ENCODE measurements at places on chromosomes 16 and 17.

DNA sequence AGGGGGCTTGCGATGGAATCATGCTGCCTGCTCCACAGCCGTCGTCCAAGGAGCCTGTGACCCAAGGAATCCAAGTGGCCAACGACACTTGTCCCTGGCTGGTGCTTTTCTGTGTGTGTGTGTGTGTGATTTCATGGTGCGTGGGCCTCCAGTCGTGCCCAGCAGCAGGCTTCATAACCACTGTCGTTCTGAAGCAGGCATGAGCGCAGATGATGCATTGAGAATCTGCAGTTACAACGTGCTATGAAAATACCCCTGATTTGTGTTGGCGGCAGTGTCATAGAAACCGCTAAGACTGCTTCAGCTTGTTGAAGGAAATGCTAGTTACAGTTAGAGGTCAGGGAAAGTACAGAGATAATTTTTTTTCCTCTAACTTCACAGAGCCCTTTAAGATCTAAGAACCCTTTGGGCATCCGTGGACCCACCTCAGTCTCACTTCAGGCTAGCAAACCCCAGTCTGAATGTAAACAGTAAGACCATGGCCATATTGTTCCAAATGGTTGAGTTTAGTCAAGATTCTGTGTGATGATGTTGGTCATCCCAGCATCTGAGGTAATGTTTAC is 15.6 kb downstream of the C16orf90 start:
- DNase-seq: no peak

DNA sequence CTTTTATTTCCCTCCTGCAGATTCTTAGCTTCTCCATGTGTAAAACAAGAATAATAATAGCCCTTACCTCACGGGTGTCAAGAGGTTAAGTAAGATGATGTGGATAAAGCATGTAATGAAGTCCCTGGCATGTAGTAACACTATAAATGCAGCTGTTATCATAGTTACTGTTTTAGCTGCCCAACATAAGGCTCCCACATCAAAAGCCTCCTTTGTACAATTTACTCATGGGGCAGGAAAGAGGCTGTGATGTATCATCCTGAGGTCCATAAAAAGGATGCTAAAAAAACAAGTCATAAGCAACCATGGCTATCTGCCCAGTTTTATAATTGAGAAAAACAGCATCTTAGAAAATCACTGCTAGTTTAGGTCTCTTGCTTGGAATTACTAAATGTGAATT is 339.7 kb downstream of the CA10 start:
- DNase-seq: no peak

DNA sequence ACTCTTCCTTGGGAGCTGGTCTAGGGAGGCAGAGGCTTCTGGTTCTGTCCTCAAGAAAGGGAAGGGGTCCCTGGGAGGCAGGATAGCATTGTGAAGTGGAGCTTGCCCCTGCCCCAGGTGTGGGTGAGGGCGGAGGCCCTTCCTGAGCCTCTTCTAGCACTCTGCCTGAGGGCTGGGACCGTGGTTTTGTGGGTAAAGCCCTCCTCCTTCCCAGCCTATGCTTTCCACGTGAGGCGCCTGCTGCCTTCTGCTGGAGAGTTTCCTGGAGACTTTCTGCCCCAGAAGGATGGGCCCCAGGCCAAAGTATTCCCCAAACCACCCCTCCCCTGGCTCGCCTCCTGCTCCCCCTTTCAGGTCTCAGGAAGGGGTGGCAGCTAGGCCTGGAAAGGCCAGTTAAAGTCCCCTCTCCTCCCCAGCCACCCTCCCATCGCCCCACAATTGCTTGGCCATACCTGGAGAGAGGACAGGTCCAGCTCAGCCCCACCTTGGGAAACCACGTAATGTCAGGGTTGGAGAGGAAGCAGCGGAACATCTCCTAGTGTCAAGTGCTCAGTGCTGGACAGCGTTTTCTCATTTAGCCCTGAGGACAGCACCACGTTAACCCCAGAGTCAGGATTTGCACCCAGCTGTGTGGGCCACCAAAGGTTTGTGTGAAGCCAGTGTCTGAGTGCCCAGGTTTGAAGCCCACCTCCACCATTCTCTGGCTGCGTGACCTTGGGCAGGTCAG is 5.6 kb downstream of the SBK1 start:
- DNase-seq: no peak

- DNase-seq: no peak
Measured at GRCh38 chr16:895371-895770, 75.4 kb downstream of the LMF1 start.

DNA sequence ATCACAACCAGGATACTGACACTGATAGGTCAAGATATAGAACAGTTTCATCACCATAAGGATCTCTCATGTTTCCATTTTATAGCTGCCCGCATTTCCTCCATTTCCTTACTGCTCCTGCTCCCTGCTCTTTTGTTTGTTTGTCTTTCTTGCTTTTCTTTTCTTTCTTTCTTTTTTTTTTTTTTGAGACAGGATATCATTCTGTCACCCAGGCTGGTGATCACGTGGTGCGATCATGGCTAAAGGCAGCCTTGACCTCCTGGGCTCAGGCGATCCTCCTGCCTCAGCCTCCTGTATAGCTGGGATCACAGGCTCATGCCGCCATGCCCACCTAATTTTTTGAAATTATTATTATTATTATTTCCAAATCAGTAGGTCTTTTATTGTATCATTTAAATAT is 31.7 kb downstream of the PRAC1 start:
- DNase-seq: no peak

GRCh38 chr17:56679115-56679776 is 85.7 kb downstream of the NOG start:
- no peak for DNase-seq

DNA sequence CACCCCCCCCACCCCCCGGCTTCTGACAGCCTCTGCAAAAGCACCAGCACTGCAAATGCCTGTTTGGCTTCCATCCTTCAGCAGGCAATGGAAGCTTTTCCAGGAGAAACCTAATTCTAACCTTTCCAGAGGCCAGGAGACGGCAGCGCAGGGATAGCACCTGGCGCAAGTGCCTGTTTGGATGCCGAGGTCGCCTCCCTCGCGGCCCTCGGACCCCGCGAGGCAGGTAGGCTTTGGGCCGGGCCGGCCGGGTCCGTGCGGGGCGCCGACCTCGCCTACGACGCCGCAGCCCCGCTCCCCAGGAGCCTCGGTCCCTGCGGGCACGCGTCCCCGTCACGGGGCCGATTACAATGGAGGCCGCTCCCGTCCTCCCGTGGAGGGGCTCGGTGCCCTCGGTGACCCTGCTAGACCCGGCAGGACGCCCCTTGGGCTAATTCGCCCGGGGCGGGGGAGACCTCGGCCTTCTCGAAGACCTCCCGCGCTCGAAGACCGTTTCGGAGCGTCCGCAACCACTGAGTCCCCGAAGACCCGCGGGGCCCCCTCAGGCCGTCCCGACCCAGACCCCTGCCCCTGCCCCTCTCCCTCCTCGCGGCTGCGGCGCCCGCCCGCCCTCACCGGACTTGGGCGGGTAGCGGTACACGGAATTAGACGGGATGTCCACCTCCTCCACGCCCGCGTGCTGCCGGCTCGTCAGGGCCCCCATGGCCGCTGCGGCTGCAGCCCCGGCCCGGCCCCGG is 587 bp downstream of the RNF157 start:
- no peak for DNase-seq

- DNase-seq: no peak
Measured at GRCh38 chr17:81179220-81179619, 13.2 kb upstream of the AATK start.

- no peak for DNase-seq
Measured at GRCh38 chr17:15309236-15309635, 32.2 kb downstream of the TEKT3 start.

- peak; percentile 83 for DNase-seq
Measured at GRCh38 chr17:75113798-75114551, 4.2 kb downstream of the ARMC7 start.

DNA sequence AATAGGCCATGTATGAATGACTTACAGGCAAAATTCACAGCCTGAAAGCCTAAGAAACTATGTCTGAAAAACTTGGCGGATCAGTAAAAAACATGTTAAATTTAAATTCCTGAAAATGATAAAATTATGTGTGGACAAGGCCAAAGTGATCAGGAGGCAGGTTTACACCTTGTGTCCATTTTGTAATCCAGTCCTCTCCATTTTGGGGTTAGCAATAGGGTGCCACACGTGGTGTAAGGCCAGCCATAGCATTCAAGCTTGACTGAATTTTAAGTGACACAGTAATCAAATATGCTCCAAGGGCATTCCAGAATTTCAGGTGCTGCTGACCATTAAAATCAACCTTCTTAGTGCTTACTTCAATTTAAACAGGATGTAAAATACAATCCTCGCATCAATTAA is 2.7 kb downstream of the RNF43 start:
- no peak for DNase-seq

GRCh38 chr17:56000411-56000810 is 152.9 kb upstream of the ANKFN1 start:
- DNase-seq: no peak

- no peak for DNase-seq
Measured at GRCh38 chr17:4310354-4311060, 46.7 kb upstream of the ANKFY1 start.

DNA sequence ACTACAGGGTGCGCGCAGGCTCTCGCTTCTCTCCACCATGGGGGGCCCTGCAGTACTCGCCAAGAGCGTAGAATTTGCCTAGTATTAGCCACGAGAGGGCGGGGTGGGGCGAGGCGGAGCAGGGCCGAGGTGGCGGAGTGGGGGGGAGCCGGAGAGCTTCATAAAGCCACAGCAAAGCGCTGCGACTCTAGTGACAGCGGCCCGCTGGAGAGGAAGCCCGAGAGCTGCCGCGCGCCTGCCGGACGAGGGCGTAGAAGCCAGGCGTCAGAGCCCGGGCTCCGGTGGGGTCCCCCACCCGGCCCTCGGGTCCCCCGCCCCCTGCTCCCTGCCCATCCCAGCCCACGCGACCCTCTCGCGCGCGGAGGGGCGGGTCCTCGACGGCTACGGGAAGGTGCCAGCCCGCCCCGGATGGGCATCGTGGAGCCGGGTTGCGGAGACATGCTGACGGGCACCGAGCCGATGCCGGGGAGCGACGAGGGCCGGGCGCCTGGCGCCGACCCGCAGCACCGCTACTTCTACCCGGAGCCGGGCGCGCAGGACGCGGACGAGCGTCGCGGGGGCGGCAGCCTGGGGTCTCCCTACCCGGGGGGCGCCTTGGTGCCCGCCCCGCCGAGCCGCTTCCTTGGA is at the start of gene TBX21:
Gene TBX21, plus strand, starts transcription at position 190 of the 627 bp plus-strand sequence. Its CDS starts 219 bp downstream, at position 409.
- DNase-seq: peak; percentile 77

GRCh38 chr16:57815987-57816745 is 13.9 kb upstream of the KIFC3 start:
- DNase-seq: no peak

- DNase-seq: no peak
Measured at GRCh38 chr16:24980077-24980793, 34.9 kb downstream of the ARHGAP17 start.

DNA sequence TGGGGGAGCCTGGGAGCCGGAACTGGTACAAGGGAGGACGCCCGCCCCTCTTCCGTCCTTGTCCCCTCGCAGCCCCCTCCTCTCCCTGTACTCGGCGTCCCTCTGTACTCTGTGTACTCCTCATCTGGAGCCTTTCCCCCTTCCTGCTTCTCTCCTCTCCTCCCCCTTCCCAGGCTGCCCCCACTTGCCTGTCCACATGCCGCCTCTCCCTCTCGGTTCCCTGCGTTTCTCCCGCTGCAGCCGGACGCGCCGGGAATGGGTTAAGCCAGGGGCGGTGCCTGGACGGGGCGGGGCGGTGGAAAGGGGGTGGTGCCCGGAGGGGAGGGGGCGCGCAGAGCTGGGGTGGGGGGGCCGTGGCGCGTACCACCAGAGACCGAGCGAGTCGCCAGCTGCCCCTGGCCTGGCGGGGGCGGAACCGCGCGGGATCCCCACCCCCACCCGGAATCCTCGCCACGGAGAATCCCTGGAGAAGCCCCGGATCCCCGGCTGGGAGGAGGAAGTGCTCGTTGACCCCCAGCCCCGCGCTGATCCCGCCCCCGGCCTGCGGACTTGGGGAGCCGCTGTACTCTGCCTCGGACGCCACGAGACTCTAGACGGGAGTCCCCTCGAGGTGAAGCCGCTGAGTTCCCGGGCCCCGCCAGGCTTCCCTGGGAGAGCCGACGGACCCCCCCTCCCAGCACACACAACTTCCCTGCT is 22.6 kb downstream of the GJD3 start:
- no peak for DNase-seq

DNA sequence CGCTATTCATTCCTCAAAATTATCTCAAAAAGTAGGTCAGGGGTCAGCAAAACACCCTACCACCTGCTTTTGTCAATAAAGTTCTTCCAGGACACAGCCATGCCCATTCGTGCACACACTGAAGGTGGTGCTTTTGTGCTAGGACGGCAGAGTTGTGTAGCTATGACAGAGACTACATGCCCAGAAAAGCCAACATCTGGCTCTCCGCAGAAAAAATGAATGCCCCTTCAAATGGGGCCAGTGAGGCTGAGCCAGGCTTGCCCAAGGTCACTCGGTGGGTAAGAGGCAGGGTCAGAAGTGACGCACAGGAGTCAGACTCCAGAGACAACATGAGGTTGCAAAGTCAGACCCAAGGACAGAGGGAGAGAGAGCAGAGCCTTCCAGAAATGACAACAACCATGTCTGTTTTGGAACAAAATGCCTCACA is 200.1 kb downstream of the XYLT1 start:
- no peak for DNase-seq

DNA sequence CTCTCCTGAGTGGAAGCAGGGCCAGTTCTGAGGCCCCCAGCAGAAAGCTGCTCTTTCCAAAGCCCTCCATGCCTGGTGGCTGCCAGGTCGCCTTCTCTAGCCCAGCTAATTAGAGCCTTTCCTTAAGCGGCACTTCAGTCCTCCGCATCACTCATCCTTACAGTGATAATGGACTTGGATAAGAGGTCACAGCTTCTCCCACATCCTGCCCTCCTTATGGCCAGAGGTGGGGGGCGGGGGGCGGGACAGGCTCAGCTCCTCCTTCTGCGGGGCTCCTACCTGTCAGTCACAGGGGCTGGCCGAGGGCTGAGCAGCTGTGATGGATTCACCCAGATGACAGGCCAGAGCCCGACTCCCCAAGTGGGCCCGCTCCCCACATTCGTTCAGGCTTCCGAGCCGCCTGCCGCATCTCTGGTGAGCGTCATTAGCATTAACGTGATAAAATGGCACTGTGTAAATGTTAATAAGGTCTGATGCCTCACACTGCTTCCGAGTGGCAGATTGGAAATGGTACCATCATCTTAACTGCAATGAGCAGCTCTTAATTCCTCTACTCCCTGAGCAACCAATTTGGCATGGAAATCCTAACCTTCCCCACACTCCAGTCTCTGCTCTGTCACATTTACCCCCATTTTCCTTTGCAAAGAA is 41.3 kb downstream of the GRIN2C start:
- DNase-seq: no peak

DNA sequence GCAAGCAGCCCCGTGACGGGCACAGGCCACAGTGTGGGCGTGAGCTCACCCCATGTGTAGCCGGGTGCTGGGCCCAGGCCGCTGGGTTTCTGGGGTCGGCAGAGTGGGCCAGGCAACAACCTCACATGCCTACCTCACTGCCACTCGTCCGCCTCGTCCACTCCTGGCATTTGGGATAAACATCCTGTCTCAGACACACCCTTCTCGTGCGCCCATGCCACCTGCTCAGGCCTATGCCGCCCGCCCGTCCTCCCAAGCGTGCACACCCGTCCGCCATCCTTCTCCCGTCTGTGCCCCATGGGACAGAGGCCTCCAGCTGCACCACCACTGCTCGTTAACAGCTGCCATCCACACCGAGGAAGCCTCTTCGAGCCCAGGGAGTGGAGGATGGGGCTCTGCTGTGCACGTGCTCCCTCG is 64.3 kb downstream of the KLHDC4 start:
- DNase-seq: no peak
